ENCODE measurements at places on chromosomes 16 and 17.

GRCh38 chr17:72193391-72194106 lies 72.7 kb downstream of the SOX9 start:
- H3K27ac ChIP-seq = peak overlapping the region; percentile 97
- no peaks in the 10 kb centered on the region for H3K36me3 ChIP-seq
- no peak overlapping the region for H3K4me3 ChIP-seq
- no peaks in the 10 kb centered on the region for H3K27me3 ChIP-seq

DNA sequence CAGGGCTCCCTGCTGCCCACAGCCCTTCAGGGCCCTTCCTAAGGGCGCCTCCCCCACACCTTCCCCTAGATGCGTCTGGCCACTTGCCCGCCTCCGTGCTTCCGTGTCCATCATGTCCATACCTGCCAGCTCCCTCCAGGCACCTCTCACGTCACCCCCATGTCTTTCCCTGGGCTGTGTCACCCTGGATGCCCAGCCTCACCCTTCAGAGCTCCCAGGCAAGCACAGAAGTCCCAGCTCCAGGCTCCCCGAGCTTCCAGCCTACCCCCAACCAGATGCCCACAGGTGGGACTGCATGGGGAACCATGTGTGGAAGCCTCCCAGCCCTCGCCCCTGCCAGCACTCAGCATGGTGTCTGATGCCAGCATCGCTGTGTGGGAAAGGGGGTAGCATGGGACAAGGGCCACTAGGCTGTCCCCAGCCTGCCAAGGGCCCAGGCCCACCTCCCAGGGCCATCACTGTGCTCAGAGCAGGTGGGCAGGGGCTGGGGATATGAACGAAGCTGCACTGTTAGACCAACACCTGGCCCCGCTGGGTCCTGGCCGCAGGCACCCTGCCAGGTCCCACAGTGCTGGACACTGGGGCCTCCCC lies 1.9 kb upstream of the AXIN1 start:
- no peaks in the 10 kb centered on the region for H3K4me1 ChIP-seq
- no peak overlapping the region for H3K27ac ChIP-seq
- H3K27me3 ChIP-seq = no peaks in the 10 kb centered on the region
- peak; percentile 52 for DNase-seq
- H3K36me3 ChIP-seq = peaks cover 3% of the 10 kb centered on the region

- H3K27ac ChIP-seq = no peak overlapping the region
- no peak for DNase-seq
- H3K4me1 ChIP-seq = no peaks in the 10 kb centered on the region
- no peaks in the 10 kb centered on the region for H3K27me3 ChIP-seq
- H3K4me3 ChIP-seq = no peak overlapping the region
- no peaks in the 10 kb centered on the region for H3K36me3 ChIP-seq
Observed at GRCh38 chr16:67339453-67339852, 12.8 kb downstream of the LRRC36 start.

DNA sequence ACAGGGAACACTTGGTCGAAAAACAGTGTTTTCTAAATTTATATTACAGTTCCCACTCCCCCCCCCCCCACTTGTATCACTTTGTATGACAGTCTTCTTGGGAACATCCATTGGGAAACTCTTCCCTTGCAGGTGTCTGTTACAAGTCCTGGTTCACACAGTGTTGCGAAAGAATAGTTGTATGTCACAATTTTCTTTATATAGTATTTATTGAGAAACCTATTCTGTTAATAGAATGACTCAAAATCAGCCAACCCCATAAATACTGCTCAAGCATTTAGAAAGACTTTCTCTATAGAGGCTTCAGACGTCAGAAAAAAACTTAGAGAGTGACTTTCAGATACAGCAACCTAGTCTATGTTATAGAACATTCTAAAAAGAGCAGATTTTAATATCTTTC lies 414.4 kb downstream of the WWOX start:
- no peaks in the 10 kb centered on the region for H3K27me3 ChIP-seq
- H3K27ac ChIP-seq = no peak overlapping the region
- no peak overlapping the region for H3K4me3 ChIP-seq
- no peaks in the 10 kb centered on the region for H3K36me3 ChIP-seq

GRCh38 chr16:57531635-57532265 lies 4.6 kb downstream of the CCDC102A start:
- peaks cover under 1% of the 10 kb centered on the region for H3K27me3 ChIP-seq
- DNase-seq = peak; percentile 70

DNA sequence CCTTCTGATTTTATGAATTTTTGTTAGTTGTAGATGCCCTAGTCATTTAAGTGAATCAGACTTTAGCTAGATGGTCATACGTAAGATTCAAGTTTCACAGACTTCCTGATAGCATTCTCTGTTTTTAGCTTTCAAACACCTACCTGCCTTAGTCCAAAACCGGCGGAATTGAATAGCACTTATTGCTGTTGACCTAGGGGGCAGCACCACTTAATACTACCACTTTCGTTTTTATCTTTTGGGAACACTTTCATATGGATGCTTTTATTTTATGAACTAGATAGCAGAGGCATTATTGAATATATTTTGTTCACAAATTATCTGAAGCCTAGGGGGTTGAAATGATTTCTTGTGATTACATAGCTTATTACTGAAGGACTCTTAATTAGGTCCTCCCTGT lies 31.5 kb downstream of the TADA2A start:
- H3K4me3 ChIP-seq = no peak overlapping the region
- no peak for DNase-seq
- peaks cover 2% of the 10 kb centered on the region for H3K4me1 ChIP-seq
- H3K36me3 ChIP-seq = peaks cover 35% of the 10 kb centered on the region
- H3K27me3 ChIP-seq = no peaks in the 10 kb centered on the region

GRCh38 chr17:76145231-76146052 lies 4.4 kb upstream of the FOXJ1 start:
- H3K36me3 ChIP-seq = no peaks in the 10 kb centered on the region
- H3K4me3 ChIP-seq = no peak overlapping the region
- H3K27ac ChIP-seq = no peak overlapping the region
- peaks cover 23% of the 10 kb centered on the region for H3K27me3 ChIP-seq
- H3K4me1 ChIP-seq = peaks cover 5% of the 10 kb centered on the region

- no peaks in the 10 kb centered on the region for H3K36me3 ChIP-seq
- no peak overlapping the region for H3K4me3 ChIP-seq
- no peaks in the 10 kb centered on the region for H3K4me1 ChIP-seq
- H3K27ac ChIP-seq = no peak overlapping the region
- H3K27me3 ChIP-seq = no peaks in the 10 kb centered on the region
Observed at GRCh38 chr16:77744141-77744540, 21.8 kb downstream of the NUDT7 start.

DNA sequence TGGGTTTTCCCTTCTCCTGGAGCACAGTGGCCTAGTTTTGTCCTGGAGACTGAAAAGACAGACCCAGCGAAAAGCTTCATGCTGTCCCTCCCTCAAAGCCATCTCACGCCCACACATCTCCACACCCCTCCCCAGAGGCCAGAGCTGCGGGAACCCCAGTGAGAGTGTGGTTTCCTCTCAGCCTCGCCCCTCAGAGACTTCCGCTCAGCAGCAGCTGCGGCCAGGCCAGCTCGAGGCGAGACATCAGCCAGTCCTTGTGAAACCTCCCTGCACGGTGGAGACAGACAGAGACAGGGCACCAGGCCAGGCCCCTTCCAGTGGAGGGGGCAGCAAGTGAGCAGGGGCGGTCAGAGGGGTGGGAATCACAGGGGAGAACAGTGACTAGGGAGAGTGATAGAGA lies 77.0 kb upstream of the TNRC6C start:
- no peak overlapping the region for H3K27ac ChIP-seq
- DNase-seq = peak; percentile 96
- peak overlapping the region; percentile 29 for H3K4me3 ChIP-seq
- H3K36me3 ChIP-seq = no peaks in the 10 kb centered on the region
- H3K4me1 ChIP-seq = peaks cover 23% of the 10 kb centered on the region

DNA sequence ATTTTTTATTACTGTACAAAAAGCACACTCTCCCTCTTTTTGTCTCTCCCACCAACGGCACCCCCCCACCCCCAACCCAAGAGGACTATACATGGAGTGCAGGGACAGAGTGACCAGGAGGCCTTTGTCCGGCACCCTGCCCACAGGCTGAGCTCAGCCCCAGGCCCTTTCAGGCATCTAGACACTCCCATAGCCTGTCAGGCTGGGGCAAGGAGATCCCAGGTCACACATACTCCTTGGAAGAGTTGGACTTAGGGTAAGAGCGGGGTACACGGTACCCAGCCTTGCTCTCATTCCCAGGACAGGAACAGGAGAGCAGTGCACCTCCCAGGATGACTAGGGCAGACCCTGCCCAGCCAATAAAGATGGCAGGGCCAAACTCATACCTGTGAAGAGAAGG lies 2.1 kb downstream of the CLDN7 start:
- H3K36me3 ChIP-seq = peaks cover 30% of the 10 kb centered on the region
- no peak overlapping the region for H3K4me3 ChIP-seq
- peaks cover 15% of the 10 kb centered on the region for H3K27me3 ChIP-seq
- H3K27ac ChIP-seq = no peak overlapping the region

GRCh38 chr16:1221628-1222552 lies 3.2 kb downstream of the TPSG1 start:
- H3K36me3 ChIP-seq = no peaks in the 10 kb centered on the region
- H3K4me1 ChIP-seq = no peaks in the 10 kb centered on the region
- no peaks in the 10 kb centered on the region for H3K27me3 ChIP-seq
- no peak for DNase-seq

DNA sequence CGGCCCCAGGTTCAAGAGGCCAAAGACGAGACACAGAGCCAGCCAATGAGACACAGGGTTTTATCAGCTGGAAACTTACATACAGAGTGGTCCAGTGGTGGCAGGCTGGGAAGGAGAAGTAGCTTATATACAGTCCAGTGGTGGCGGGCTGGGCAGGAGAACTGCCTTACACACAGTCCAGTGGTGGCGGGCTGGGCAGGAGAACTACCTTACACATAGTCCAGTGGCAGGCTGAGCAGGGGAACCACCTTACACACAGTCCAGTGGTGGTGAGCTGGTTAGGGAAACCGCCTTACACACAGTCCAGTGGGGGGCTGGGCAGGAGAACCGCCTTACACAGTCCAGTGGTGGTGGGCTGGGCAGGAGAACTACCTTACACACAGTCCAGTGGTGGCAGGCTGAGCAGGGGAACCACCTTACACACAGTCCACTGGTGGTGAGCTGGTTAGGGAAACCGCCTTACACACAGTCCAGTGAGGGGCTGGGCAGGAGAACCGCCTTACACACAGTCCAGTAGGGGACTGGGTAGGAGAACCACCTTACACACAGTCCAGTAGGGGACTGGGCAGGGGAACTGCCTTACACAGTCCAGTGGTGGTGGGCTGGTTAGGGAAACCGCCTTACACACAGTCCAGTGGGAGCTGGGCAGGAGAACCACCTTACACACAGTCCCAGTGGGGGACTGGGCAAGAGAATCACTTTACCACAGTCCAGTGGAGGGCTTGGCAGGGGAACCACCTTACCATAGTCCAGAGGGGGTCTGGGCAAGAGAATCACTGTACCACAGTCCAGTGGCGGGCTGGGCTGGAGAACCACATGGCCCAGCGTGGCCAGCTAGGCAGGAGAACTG lies 90.9 kb downstream of the GAS7 start:
- H3K4me3 ChIP-seq = no peak overlapping the region
- no peak for DNase-seq
- H3K27ac ChIP-seq = no peak overlapping the region
- H3K36me3 ChIP-seq = no peaks in the 10 kb centered on the region
- H3K27me3 ChIP-seq = no peaks in the 10 kb centered on the region

Measured in osteoblast (primary cell).